ENCODE measurements at places on chromosomes 4 and X.

GRCh38 chr4:104163820-104164219 lies 330.9 kb downstream of the CXXC4 start:
- DNase-seq: no peak

- DNase-seq: no peak
These were observed 17.7 kb upstream of the SLC7A11 start for GRCh38 chr4:138259824-138260223.

DNA sequence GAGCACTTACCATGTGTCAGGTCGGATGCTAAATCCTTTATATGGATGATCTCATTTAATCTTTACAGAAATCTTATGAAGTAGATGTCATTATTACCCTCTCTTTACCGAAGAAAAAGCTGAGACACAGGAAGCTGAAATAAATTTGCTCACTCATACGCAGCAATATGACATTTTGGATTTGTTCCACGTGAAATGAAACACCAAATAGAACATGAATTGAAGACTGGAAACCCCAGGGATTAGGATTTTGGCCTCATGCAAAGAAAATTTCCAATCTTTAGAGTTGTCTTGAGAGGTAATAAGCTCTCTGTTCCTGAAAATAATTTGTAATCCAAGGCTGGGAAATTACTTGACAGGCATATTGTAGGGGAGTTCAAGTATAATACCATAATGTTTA lies 354.4 kb upstream of the CLNK start:
- no peak for DNase-seq

DNA sequence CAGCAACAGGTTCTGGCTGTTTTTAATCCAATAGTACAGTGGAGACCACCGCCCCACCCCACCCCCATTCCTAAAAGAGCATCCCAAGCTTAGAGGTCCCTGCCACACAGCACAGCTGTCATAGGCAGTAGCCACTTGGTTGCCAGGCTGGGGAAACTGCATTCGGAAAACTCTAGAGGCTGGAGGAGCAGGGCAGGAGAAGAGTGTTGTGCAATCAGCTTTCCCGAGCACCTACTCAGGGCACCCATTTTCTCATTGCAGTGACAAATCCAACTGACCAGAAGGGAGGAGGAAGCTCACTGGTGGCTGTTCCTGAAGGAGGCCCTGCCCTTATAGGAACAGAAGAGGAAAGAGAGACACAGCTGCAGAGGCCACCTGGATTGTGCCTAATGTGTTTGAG lies 1.1 kb downstream of the CXCL1 start:
- no peak for DNase-seq

DNA sequence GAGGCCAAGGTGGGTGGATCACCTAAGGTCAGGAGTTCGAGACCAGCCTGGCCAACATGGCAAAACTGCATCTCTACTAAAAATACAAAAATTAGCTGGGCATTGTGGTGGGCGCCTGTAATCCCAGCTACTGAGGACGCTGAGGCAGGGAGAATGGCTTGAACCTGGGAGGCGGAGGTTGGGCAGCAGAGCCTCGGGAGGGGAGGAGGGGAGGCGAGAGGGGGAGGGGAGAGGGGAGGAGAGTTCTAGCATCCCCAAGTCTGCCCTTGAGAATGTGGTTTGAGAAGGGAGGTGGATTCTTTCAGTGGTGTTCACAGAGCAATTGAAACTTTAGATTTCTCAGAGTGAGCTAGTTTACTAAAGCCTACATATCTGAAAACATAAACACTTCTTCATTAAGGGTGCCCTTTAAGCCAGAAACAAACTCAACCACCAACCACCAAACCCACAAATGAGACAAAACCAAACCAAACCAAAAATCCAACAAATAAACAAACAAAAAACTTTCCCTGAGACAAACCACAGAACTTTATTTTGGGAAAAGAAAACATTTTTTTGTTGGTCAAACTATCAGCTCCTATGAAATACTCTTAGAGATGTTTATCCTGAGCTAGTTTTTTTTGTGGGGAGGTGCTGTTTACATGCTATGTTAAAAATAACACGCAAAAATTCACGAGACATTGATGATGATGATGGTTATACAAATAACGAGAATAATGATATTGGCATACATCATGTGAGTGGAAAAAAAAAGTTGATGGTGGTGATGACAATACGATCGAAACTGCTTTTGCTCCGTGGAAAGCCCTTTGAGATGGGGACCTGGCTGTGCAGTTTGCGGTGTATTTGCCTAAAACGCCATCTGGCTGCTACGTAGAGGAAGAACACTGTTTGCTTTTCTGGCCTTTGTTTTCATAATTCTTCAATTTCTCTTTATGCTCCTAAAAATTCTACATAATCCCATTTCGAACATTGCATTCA lies 98.2 kb upstream of the PRKX start:
- DNase-seq: peak; percentile 28

DNA sequence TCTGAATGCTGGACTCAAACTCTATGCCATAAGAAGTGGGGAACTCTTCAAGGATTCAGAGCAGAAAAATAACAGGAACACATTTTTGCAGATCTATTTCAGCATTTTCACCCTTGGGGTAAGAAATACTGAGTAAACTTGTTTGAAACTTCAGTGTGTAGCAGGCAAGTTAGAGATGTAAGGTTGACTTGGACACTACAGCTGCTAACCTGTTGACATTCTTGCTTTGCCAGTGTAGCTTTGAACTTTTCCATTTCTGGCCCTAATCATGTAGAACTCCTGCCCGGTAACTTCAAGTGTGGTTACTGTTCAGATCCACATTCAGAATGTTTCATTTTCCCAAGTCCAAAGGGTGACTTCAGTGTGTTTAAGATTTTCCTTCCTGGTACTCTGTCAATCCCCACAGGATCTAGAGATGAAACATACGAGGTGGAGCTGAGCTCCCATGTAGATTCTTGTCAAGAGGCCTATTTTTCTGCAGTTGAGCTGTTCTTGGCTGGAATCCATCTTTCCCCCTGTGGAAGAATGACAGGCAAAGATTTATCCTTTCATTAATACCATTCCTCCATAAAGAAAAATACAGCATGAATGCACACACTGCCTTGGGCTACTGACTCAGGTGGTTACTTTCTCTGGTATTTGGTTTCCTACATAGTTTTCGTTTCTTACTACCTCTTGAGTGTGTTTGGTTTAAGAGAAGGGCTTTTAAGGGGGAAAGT lies 34.1 kb downstream of the FHDC1 start:
- no peak for DNase-seq

DNA sequence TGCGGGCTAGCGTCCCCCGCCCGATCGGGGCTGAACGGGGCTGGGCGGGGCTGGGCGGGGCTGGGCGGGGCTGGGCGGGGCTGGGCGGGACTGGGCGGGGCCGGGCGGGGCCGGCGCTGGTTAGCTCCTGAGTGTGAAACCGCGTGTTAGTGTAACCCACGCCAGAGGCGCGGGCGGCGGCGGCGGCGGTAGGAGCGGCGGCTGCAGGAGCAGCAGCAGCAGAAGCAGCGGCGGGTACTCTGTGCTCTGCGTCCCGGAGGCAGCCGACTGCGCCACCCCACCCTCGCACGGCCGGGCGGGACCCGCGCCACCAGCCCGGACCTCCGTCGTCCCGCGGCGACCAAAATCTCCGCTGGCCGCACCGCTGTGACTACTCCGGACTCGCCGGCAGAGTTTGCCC lies 128.1 kb downstream of the LAS1L start:
- DNase-seq: no peak

DNA sequence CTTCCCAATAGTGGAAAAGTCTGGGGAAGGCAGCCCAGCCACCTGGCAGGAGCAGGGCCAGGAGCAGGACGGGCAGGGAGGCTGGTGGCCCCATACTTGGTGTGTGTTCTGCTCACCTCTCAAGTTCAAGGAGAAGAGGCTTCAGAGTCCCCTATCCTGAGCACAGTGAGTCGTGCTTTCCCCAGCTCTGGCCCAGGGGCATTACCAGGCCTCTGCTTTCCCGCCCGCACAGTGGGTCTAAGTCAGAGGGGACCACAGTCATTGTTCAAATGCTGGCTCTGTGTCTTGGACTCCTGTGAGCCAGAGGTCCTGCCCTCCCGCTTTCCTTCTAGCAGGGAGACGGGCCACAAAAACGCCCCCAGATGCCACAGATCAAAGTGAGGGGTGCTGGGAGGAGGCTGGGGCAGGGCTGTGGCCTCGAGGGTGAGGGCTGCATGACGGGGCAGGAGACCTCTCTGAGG lies 27.6 kb downstream of the HTRA3 start:
- DNase-seq: no peak

GRCh38 chr4:38523524-38524448 lies 140.2 kb upstream of the KLF3 start:
- peak; percentile 36 for DNase-seq

DNA sequence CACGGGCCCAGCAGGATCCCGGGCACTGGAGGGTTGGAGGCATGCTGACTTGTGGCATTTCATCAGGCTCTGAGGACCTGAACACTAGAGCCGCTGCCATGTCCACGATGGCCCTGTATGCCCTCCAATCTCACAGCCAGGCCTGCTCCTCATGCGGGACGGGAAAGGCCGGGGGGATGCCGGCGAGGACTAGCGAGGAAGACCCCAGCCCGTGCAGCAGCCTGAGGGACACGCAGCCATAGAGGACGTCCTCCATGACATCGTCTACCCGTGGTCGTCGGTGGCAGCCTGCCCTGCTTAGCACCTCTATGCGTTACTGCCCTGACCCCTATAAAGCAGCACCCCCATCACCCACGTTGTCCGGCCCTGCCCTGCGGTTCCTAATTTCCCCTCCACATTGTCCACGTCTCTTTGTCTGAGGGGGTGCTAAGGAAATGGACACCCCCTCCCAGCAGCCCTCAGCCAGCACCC lies 32.6 kb downstream of the HMX1 start:
- no peak for DNase-seq

DNA sequence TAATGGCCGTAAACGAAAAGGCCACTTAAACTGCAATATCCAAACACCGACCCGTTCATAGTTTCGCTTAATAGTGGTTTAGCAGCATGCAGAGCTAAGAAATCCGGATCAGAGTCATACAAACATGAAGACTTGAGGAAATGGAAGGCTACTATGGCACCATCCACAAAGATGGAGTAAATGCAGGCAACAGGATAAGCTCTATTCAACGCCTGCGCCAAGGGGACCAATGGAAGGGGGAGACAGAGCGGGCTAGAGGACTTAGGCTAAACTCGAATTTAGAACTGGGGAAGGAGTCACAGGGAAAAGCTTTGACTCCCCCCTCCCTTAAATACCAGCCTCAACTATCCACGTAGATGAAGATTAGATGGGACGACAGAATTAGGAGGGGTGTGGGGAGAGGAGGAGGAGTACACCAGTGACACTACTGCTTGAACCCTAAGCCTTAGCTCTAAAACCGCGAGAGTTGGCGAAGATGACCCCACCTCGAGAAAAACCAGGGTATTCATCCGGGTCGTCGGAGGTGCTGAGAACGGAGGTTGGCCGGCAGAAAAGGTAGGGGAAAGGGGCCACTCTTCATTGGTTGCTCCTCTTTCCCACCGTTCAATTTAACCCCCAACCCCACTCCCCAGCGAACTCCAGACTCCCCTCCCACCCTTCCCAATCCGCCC lies 3.5 kb downstream of the HUWE1 start:
- DNase-seq: peak; percentile 15

DNA sequence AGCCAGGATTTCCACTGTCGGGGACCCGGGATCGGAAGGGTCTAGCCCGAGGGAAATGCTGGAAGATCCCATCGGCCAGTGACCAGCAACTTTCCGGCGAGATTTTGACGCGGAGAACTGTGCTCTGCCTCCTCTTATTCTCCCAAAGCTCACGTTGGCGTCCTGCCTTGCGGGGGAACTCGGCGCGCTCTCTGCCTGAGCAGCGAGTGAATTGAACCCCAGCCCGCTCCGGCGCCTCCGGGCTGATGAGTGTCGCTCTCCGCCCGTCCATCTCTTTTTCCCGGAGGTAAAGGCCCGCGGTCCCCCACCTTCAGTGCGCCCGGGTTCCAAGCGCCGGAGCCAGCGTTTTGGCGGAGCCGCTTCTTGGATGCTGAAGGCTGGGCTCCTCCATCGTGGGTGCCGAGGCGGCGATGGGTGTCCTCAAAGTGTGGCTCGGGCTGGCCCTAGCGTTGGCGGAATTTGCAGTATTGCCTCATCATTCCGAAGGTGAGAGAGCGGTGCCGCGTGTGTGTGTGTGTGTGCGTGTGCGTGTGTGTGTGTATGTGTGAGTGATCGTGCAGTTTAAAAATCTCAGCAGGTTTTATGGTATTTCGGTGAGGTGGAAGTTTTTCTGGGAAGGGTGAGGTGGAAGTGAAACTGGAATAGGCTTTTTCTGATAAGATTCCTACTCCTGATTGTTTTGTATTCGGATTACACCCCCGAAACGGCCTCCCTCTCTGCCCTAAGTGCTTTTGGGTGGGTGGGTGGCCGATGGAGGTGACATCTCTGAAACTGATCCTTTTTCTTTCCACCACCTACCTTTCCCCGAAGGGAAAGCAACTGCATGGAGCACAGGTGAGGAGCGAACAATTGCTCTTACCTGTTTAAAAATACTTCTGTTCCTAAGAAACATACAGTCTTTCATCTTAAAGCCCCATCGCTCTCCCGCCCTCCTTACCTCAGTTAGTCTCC lies 752 bp downstream of the FRAS1 start:
- no peak for DNase-seq

GRCh38 chr4:2961811-2962441 lies 1.3 kb downstream of the NOP14 start:
- peak; percentile 49 for DNase-seq

GRCh38 chrX:102067966-102068723 lies 57.3 kb upstream of the TCEAL2 start:
- no peak for DNase-seq

DNA sequence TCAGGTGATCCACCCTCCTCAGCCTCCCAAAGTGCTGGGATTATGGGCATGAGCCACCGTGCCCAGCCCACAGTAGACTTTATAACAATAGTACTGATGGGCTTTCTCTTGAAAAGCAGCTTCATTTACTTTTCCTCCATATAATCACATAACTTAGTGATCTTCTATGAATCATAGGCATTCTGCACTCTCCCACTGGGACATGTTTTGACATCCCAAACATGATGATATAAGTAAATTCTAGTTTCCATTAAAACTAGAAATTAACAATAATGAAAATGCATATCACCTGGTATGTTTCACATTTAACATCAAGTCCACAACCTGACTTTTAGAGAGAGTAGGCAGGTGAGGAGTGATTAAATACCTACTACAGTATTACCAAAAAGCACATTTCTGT lies 96.5 kb downstream of the CAMK2D start:
- DNase-seq: no peak

- no peak for DNase-seq
These were observed 47.7 kb downstream of the DDX3X start for GRCh38 chrX:41381685-41382084.

- DNase-seq: no peak
These were observed 276.7 kb downstream of the DCTD start for GRCh38 chr4:182640491-182640890.
